ENCODE measurements at places on chromosomes 2 and 18.

- DNase-seq: no peak
These were observed 11.2 kb downstream of the ACVR1 start for GRCh38 chr2:157864857-157865430.

DNA sequence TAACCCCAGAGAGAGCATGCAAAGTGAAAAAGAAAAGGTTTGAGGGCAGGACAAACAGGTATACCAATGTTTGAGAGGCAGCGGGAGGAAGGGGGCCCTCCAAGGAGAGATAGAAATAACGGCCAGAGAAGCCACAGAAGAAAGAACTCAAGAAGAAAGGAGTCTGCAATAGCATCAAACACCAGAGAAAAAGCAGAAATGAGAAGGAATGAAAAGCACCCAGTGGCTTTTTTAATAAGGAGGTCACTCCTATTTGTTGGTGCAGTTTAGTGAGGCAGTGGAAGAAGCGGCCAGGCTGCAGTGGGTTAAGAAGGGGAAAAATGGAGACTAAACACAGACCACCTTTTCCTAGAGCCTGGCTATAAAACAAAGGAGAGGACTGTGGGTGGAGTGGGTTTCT lies 177.2 kb downstream of the THADA start:
- DNase-seq: no peak

DNA sequence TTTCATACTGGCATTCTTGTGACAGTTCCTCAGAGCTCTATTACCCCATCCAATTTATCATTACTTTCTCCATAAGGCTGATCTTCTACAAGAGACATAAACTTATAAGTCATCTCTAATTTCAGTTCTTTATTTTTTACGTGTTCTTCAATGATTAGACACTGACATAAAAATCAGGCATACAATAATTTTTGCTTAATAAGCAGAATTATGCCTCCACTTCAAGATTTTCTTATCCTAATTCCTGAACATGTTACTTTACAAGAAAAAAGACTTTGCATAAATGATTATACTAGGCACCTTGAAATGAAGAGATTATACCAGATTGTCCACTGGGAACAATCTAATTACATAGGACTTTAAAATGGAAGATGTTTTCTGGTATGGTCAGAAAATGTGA lies 1304.5 kb upstream of the SLC39A10 start:
- no peak for DNase-seq

- DNase-seq: peak; percentile 19
These were observed 39.6 kb downstream of the TTC39C start for GRCh38 chr18:24054130-24054529.

- DNase-seq: no peak
These were observed 84.9 kb upstream of the MRPS9 start for GRCh38 chr2:104952976-104953375.

DNA sequence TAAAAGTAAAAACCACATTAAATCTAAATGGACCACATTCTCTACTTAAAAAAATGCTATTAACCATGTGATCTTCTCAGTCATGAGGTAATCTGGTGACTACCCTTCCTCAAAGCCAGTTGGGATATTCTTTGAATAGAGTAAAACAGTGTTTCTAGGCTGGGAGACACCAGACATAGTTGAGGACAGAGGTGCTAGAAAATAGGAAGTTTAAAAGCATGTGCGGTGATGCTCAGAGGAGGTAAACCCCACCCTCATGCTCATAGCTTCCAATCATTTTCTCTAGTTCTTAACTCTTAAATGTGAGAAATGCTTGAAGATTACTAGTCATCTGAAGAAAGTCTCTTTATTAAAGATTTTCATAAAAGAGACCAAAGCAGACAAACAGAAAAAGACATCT lies 30.7 kb upstream of the ELAC1 start:
- DNase-seq: no peak

- DNase-seq: no peak
These were observed 10.1 kb downstream of the CAPG start for GRCh38 chr2:85400023-85400422.

DNA sequence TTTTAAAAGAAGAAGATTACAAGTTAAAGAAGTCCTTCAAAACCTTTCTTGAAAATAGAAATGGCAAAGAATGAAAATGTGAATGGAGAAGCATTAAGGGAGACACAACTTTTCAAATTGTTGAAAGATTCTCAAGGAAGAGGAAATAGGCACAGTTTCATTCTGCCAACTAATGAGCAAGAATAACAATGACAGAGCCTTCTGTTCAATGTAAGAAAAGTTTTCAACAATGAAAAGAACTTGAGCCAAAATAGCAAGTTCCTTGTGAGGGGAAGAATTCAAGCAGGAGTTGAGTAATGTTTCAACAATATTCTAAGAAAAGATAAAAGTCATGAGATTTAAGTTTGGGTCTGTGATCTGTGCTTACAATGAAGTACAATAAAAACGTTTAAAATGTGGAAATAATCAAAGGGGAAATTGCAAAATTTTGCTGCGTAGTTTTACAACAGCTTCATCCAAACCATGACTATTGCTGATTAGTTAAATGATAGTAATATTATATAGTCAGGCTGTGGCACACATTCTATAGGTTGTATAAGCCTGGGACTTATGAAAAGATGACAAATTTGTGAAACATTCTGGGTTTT lies 122.6 kb downstream of the METTL4 start:
- no peak for DNase-seq

DNA sequence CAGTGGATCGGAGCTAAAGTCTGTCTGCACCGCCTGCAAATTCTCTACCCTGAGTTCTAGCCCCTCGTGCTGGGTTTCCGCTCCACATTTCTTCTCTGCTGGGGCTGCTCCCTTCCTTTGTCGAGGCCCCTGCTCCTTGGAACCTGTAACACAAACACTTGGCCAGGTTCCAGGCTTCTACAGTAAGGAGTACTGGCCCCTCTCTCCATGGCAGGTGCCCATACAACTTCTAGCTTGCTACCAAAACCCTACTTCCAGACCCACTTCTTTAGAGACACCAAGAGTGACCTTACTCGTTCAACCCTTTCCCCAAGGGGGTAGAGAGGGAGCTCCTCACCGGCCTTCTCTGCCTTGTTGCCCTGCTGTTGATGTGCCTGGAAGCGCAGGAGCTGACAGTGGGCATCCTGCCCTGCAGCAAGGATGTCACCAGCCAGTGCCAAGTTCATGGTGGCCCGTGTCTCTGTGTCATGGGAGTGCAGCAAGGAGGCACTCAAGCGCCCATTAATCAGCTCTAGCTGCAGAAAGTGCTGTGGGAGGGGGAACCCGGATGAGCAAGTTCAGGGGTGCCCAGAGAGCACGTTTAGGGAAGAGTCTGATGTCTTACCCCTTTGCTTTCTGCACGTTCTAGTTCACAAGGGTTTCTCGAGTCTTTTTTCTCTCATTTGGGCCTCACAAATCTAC lies 1.1 kb downstream of the PREB start:
- DNase-seq: peak; percentile 14

GRCh38 chr2:175599966-175600831 lies 401.9 kb downstream of the LNPK start:
- DNase-seq: no peak

DNA sequence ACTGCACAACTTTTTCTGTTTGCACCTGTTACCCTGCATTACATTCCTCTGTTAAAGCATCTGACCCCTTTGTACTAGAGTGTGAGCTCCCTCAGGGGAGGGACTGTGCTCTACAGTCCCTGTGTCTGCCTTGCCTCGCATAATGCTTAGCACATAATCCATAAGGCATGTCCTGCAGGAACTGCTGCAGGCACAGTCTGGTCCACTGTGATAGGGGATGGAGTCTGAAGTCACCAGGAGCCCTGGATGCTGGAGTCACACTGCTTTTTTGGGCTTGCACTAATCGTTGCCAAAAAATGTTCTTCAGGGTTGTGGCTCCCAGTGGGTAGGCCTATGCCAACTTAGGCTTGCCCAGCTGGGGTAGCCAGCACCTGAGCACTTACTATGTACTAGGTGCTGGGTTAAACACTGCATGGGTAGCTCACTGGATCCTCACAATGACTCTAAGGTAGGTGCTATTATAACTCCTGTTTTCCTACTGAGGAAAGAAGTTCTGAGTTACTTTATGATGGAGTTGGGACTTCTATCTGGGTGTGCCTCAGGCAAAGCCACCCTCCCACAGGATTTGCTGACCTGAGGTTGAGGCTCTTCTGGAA lies 33.3 kb downstream of the COPS7B start:
- no peak for DNase-seq

DNA sequence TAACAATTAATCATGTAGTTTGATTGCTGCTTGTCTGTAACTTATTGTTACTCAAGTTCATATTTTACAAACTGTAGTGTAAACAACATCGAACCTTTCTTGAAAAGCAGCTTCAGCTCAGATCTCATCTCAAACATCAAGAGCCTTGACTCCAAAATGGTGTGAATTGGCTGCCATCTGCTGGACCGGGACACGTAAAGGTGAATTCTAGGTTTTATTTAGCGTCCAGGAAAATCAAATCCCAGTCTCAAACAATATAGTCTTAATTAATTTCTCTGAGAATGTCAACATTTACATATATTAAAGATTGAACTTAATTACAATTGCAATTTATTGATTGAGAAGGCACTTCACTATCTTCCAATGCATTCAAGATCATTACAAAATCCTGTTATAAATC lies 453.0 kb downstream of the GALR1 start:
- DNase-seq: no peak

DNA sequence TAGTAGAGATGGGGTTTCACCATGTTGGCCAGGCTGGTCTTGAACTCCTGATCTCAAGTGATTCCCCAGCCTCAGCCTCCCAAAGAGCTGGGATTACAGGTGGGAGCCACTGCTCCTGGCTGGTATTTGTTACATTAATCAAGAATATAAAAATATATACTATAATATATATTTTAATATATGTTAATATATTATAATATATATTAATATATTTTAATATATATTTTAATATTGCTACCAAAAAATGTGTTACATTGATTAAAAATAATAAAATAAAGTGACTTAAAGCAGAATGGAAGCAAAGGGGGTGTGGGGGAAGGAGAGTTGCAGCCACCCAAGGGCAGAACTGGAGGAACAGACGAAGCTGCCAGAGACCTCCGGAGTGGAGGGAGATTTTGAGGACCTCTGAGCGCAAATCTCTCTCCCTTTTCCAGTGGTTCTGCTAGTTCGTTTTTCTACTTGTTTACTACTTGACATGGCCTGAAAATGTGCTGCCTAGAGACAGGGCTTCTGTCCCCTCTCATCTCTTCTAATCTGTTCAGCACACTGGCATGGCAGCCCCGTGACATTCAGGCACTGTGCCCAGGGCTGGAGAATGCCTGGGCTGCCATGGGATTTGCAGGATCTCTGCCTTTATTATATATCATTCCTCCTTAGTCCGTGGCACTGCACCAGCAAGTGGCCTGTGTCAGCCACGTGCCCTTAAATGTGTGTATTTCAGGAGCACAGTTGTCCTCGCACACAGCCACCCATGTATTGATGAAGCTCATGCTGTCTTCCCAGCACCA lies 47.9 kb upstream of the RAB12 start:
- no peak for DNase-seq

- DNase-seq: no peak
These were observed 1.3 kb downstream of the RAB10 start for GRCh38 chr2:26035090-26035743.

All from activated CD4-positive, alpha-beta T cell treated with anti-CD3 and anti-CD28 coated beads, Interleukin-2, amount 50 U/mL, for 1 hour (primary cell).